SJSA1 (cell line): ENCODE measurements at places on chromosomes 6 and 20. TPM values are rescaled to one million over a fixed set of nuclear protein-coding genes. Genes with fewer than 3 reads are reported as not detected.

MUC22 gene
- total RNA-seq: not detected in 2 replicates

MATN4 gene
- 0.50 TPM in 1 of 2 replicates, not detected in the other for total RNA-seq

IYD gene
- not detected in 2 replicates for total RNA-seq

RHAG gene
- not detected in 2 replicates for total RNA-seq

UST gene
- 6.7 and 7.6 TPM in 2 replicates for total RNA-seq

TMEM170B gene
- under 0.01 TPM in 1 of 2 replicates, not detected in the other for total RNA-seq

- no peak for DNase-seq
- no peaks in the 10 kb centered on the region for H3K4me1 ChIP-seq
- no peaks in the 10 kb centered on the region for H3K36me3 ChIP-seq
- peaks cover 22% of the 10 kb centered on the region for H3K27me3 ChIP-seq
- H3K4me3 ChIP-seq: no peak overlapping the region
Measured at GRCh38 chr6:117272032-117272866, 6.9 kb downstream of the VGLL2 start.

DNA sequence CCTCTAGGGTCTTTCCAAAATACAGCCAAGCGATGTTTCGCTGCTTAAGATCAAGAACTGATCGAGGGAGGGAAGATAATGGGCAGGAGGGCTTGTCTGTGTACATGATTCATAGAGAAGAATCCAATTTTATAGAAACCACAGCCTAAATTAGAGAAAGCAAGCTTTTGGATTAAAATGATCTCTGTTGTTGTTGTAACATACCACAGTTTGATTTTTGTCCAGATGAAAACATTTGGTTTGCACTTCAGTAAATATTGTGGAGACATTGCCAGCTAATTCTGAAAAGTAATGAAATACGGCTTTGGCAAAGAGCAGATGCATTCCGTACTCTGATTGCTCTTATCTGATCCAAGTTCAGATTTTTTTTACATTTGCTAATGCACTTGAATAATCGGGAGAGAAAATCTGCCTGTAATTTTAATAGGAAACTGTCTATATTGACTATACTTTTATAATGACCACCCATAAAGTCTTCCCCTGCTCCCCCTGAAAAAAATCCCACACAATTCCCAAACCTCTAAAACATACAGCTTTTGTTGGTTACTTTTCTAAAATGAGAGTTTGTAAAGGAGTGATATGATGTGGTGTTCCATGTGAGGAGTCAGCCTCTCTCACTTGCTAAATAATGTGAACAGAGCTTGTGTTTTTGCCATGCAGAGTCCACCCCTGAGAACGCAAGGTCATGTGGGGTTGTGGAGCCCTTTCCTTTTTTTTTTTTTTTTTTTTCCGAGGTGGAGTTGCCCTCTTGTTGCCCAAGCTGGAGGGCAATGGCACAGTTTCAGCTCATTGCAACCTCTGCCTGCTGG is 199.9 kb downstream of the DTNBP1 start:
- H3K36me3 ChIP-seq: no peaks in the 10 kb centered on the region
- no peak overlapping the region for H3K4me3 ChIP-seq
- H3K27ac ChIP-seq: no peak overlapping the region
- DNase-seq: no peak
- H3K4me1 ChIP-seq: peaks cover 5% of the 10 kb centered on the region
- H3K27me3 ChIP-seq: no peaks in the 10 kb centered on the region; the same call in 1 of the 2 replicates

- no peak overlapping the region for H3K27ac ChIP-seq
- H3K4me1 ChIP-seq: no peaks in the 10 kb centered on the region
- H3K4me3 ChIP-seq: no peak overlapping the region
- H3K36me3 ChIP-seq: peaks cover 37% of the 10 kb centered on the region
- no peaks in the 10 kb centered on the region for H3K27me3 ChIP-seq
Measured at GRCh38 chr20:3876676-3877075, 12.5 kb upstream of the PANK2 start.

GRCh38 chr6:100809346-100809745 is 71.8 kb downstream of the ASCC3 start:
- peaks cover 9% of the 10 kb centered on the region for H3K36me3 ChIP-seq
- H3K4me3 ChIP-seq: no peak overlapping the region
- no peak for DNase-seq
- H3K27ac ChIP-seq: no peak overlapping the region

DNA sequence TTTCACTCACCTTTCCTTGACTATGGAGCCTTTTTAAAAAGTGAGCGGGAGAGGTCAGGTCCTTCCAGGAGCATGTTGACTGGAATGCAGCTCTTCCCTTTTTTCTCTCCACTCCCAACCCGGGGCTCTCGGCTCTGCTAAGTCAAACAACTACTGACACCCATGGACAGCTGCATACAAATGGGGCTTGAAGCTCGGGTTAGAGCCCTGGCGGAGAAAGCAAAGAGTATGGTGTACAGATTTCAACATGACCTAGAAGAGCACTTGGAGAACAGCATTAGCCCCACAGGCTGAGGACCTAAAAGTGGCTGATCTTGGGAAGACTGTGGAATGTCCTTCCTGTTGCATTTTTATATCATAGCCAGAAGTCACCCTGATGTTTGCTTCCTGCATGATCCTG is 162.0 kb upstream of the STMND1 start:
- DNase-seq: no peak
- no peak overlapping the region for H3K4me3 ChIP-seq
- no peaks in the 10 kb centered on the region for H3K27me3 ChIP-seq
- peaks cover 6% of the 10 kb centered on the region for H3K4me1 ChIP-seq
- H3K36me3 ChIP-seq: no peaks in the 10 kb centered on the region

- no peak overlapping the region for H3K4me3 ChIP-seq
- H3K27ac ChIP-seq: no peak overlapping the region
- H3K36me3 ChIP-seq: no peaks in the 10 kb centered on the region
- DNase-seq: no peak
- H3K27me3 ChIP-seq: no peaks in the 10 kb centered on the region
Measured at GRCh38 chr6:167479901-167480648, 155.2 kb downstream of the TTLL2 start.

- no peak for DNase-seq
- no peaks in the 10 kb centered on the region for H3K27me3 ChIP-seq
- H3K27ac ChIP-seq: no peak overlapping the region
- H3K4me1 ChIP-seq: no peaks in the 10 kb centered on the region
- no peaks in the 10 kb centered on the region for H3K36me3 ChIP-seq
Measured at GRCh38 chr20:15802020-15802419, 771.2 kb downstream of the KIF16B start.

DNA sequence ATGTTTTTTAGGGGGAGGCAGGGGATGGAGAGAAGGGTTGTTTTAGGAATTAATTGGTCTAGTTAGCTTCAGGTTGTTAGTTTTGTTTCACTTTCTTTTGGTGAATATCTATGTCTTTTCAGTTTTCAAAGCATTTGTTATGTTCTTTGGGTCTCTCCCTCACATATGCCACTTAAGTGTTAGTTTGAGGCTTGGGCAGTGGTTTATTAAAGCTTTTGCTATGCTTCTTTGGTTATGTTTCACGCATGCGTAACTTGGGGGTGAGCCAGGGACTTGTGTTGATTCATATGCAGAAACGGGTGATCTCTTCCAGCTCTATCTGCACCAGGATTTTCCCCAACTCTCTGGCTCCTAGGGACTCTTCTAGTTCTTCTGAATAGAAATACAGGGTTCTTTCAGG is 11.4 kb upstream of the MMS22L start:
- H3K4me3 ChIP-seq: no peak overlapping the region
- peaks cover 26% of the 10 kb centered on the region for H3K4me1 ChIP-seq
- no peaks in the 10 kb centered on the region; the same call in 1 of the 2 replicates for H3K27me3 ChIP-seq
- DNase-seq: no peak
- H3K27ac ChIP-seq: no peak overlapping the region

DNA sequence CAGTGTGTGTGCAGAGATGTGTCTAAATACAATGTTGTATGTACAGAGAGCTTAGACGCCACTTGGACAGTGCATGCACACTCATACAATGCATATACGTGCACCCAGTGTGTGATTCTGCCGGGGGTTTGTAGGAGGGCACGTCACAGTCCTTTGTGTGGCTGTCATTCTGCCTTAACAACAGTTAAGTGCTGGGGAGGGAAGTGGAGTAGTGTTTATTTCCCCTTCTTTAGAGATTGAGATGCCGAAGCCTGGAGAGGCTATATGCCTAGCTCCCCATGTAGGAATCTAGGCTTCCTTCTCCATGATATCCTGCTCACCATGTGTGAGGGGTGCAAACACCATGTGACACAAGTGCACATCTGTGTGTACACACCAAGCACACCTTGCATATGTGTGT is 38.2 kb downstream of the MDFI start:
- no peak overlapping the region for H3K27ac ChIP-seq
- DNase-seq: no peak
- no peaks in the 10 kb centered on the region; the same call in 1 of the 2 replicates for H3K4me1 ChIP-seq
- H3K4me3 ChIP-seq: no peak overlapping the region
- no peaks in the 10 kb centered on the region for H3K36me3 ChIP-seq

GRCh38 chr20:16212790-16213189 is 360.5 kb downstream of the KIF16B start:
- H3K4me3 ChIP-seq: no peak overlapping the region
- H3K27me3 ChIP-seq: no peaks in the 10 kb centered on the region
- H3K27ac ChIP-seq: no peak overlapping the region
- no peaks in the 10 kb centered on the region for H3K36me3 ChIP-seq
- no peak for DNase-seq
- H3K4me1 ChIP-seq: peaks cover 19% of the 10 kb centered on the region

DNA sequence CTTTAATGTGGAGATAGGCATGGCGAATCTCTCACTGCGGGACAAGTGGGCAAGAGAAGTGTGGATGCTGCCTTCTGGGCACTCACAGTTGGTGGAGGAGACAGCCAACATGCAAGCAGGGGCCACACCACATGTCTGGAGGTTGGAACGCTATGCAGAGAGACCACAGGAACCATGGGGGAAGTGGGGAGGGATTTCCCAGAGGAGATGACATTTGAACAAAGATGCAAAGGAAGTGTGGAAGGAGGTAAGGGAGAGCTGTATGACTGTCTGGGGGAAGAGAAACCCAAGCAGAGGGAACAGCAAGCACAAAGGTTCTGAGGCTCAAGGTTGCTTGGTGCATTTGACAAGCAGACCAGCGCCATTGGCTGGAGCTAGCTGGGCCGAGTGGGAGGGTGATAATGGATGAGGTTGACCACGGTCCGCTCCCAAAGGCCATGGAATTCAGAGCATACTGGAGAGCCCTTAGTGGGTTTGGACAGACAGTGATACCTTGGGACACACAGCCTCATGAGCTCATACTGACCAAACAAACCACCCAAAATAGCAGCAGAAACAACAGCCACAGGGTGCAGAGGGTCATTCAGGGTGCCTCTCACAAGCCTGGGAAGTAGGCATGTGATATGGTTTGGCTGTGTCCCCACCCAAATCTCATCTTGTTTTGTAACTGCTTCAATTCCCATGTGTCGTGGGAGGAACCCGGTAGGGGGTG is 7.6 kb upstream of the FAM110A start:
- no peaks in the 10 kb centered on the region for H3K27me3 ChIP-seq
- H3K4me1 ChIP-seq: no peaks in the 10 kb centered on the region
- no peaks in the 10 kb centered on the region for H3K36me3 ChIP-seq
- no peak overlapping the region for H3K27ac ChIP-seq

- H3K27me3 ChIP-seq: peaks cover 6% of the 10 kb centered on the region; the same call in 1 of the 2 replicates
- no peaks in the 10 kb centered on the region for H3K4me1 ChIP-seq
- H3K36me3 ChIP-seq: no peaks in the 10 kb centered on the region
- H3K27ac ChIP-seq: no peak overlapping the region
Measured at GRCh38 chr6:31386977-31387376, 16.4 kb upstream of the MICA start.

GRCh38 chr20:61917474-61918145 is 148.1 kb downstream of the TAF4 start:
- no peaks in the 10 kb centered on the region for H3K36me3 ChIP-seq
- DNase-seq: no peak
- no peak overlapping the region for H3K27ac ChIP-seq
- 0 out of 2 replicates have a peak, but pooled peaks cover 6% of the 10 kb centered on the region for H3K27me3 ChIP-seq
- no peak overlapping the region for H3K4me3 ChIP-seq

- no peak for DNase-seq
- H3K4me3 ChIP-seq: no peak overlapping the region
- peaks cover 28% of the 10 kb centered on the region for H3K4me1 ChIP-seq
Measured at GRCh38 chr20:58023346-58023745, 205.1 kb downstream of the ANKRD60 start.

- no peaks in the 10 kb centered on the region for H3K27me3 ChIP-seq
- no peaks in the 10 kb centered on the region for H3K36me3 ChIP-seq
- DNase-seq: no peak
- no peak overlapping the region for H3K27ac ChIP-seq
- no peak overlapping the region for H3K4me3 ChIP-seq
Measured at GRCh38 chr20:22821796-22822195, 213.3 kb upstream of the SSTR4 start.

DNA sequence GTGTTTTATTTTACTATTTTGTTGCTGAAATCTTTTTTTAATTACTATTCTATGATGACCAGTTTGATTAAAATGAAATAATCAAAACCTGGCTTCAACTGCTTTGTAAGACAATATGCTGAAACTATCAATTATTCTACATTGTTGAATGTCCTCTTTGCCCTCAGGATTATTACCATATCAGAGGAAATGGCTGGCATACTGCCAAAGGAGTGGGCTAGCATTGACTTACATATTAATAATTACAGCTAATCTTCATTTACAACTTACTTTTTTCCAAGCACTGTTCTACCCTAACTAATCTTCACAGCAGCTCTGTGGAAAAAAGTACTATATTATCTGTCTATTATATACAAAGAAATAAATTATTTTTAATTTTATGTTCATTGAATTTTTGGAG is 560.5 kb downstream of the BCKDHB start:
- no peak for DNase-seq
- H3K4me1 ChIP-seq: no peaks in the 10 kb centered on the region
- no peaks in the 10 kb centered on the region for H3K36me3 ChIP-seq
- no peak overlapping the region for H3K4me3 ChIP-seq
- no peaks in the 10 kb centered on the region for H3K27me3 ChIP-seq

DNA sequence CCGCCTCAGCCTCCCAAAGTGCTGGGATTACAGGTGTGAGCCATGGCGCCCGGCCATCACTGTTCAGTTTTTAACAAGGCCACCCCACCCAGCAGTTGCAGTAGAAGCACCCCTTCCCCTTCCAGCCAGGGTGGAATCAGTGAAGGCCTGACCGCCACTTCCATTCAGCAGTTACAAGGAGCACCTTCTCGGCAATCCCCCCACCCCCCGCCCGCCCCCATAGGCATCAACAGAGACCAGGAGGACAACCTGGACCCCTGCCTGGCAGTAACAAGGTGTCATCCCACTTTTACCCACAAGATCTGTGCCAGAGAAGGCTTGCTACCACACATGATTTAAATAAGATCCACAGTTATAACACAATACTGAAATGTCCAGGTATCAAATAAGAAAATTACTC is 23.1 kb downstream of the NCR2 start:
- peaks cover 11% of the 10 kb centered on the region for H3K27me3 ChIP-seq
- H3K36me3 ChIP-seq: no peaks in the 10 kb centered on the region
- no peak overlapping the region for H3K4me3 ChIP-seq
- no peak overlapping the region for H3K27ac ChIP-seq
- H3K4me1 ChIP-seq: no peaks in the 10 kb centered on the region

- no peaks in the 10 kb centered on the region for H3K27me3 ChIP-seq
- peaks cover 17% of the 10 kb centered on the region for H3K4me1 ChIP-seq
- H3K27ac ChIP-seq: no peak overlapping the region
Measured at GRCh38 chr6:44471271-44471981, 83.9 kb downstream of the CDC5L start.

DNA sequence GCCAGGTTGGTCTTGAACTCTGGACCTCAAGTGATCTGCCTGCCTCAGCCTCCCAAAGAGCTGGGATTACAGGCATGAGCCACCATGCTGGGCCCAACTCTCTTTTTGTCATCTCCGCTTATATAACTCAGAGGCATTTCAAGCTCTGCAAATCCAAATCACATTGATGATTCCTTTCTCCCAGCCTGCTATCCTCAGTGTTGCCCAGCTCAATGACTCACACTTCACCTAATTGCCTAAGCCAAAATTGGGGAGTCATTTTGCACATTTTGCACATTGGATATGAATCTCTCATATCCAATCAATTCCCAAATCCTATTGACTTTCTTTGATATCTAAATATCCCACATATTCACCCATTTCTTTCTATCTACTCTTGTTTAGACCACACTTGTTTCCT is 3.9 kb downstream of the UTRN start:
- no peak overlapping the region for H3K27ac ChIP-seq
- DNase-seq: no peak
- H3K4me3 ChIP-seq: no peak overlapping the region
- peaks cover 13% of the 10 kb centered on the region for H3K4me1 ChIP-seq
- no peaks in the 10 kb centered on the region for H3K27me3 ChIP-seq
- peaks cover 42% of the 10 kb centered on the region for H3K36me3 ChIP-seq
